ENCODE measurements at places on chromosomes 3 and 15.
A peak's percentile ranks its signal among the peaks of the same experiment; 100 is the strongest.

DNA sequence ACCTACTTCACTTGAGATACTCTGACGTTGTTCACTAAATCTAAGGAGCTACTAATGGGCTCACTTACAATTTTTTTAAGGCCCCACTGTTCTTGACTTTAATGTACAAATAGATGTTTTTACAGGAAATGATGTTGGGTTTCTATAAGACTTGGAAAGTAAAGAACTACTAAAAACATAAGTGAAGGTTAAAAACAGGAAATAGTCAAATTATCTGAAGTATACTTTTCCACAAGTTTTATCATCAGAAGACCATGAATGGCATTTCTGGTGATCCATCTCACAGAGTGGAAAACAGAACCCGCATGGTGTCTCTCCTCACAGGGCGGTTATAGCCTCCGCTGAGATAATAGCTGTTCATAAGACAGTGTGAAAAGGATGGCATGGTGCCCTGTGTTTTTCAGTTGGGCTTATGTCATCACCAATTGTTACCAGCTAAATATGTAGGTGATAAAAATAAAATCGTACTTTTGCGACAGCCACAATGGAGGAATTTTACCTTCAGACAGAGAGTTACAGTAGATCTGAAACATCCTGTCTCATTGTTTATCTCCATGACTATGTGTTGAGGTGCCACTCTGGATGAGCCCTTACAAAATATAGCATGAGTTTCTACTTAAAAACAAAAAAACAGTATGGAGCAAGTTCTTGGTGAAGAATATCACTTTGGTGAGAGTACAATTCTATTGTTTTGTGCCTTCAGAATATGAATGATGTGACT, 462.4 kb downstream of the RAP2B start:
- DNase-seq: peak; percentile 71

- no peak for DNase-seq
Measured at GRCh38 chr3:167920747-167921146, 175.0 kb downstream of the GOLIM4 start.

GRCh38 chr15:78715930-78716329, 74.9 kb upstream of the CHRNB4 start:
- DNase-seq: no peak

DNA sequence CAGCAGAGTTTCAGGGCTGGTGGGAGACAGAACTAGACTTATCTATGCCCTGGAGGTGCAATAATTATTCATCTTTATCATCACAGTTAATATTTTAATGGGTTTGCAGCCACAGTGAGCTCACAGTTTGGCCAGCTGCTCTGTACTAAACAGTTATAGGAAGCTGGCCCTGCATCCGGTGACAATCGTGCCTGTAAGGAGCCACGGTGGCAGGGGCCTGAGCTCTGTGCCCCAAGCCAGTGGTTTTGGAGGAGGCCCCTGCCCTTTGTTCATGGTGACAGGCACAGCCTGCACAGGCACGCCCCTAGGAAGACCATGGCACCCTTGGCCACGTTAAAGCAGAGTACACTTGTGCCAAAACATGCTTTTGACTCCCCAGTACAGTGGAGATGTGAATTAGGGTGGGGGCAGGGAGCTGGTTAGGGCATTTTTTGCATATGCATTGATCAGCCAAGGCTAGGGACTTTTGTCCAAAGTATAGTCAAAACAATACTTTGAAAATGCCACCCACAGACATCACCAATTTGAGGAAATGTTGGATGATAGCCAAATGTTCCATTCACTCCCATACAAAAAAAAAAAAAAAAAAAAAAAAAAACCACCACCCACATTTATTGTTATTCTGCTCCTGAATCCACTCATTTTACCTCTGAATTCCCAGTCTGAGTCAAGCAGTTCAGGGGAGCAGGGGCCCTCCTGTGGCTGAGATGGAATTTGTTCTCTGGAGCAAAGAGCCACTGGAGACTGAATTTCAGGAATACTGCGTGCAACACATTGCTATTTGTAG, 3.4 kb upstream of the RFTN1 start:
- DNase-seq: peak; percentile 79

DNA sequence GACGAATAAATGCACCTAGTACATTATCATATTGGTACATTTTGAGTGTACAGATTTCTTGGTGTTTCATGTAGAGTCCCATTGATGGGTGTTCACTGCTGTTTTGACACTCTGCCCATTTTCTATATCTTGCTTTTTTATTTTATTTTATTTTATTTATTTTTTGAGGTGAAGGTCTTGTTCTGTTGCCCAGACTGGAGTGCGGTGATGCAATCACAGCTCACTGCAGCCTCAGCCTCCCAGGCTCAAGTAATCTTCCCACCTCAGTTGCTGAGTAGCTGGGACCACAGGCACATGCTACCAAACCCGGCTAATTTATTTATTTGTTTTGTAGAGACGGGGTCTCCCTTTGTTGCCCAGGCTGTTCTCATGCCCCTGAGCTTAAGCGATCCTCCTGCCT, 44.2 kb downstream of the DNAJC13 start:
- no peak for DNase-seq

DNA sequence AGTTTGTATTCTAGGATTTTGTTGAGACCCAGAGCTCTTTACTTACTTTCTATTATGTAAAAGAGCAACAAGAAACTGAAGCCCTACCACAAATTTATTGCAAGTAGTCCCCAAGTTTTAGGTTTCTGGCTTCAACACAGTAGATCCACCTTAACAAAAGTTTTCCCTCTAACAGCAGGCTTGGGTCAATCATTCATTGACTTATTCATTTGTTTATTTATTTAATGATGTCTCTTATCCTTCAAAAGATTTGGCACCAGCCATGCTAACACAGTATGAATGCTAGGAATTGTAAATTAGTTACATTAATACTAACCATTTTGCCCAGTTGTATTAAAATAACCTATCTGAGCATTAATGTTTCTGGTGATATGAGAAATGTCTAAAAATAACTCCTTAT, 88.6 kb downstream of the IQCH start:
- no peak for DNase-seq

- DNase-seq: no peak
Measured at GRCh38 chr3:148681080-148681479, 16.6 kb upstream of the AGTR1 start.

DNA sequence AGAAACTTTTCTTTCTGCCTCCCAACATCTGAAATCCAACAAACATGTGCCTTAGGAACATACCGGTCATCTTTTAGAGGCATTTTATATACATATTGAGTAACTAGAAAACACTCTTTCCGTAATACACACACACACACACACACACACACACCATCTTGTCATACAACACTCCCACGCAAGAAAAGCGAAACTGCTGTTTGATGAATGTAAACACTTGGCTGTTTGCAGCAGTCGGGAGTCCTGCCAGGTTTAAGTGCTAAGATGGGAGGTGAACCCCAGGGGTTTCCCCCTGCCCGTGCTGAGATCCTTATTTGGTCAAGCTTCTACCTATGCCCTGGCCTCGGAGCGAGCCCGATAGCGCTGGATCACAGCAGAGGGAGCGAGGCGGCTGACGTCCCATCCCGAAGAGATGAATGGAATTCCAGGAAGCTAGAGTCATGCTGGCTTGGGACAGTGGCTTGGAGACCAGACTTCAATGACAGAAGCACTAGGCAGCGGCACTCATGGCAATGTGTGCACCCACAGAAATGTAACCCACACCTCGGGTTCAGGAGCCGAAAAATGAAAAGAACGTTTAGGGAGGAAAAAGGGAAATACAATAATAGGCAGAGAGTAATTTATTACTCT, 1.3 kb upstream of the THBS1 start:
- no peak for DNase-seq

- no peak for DNase-seq
Measured at GRCh38 chr3:156160647-156161046, 40.3 kb downstream of the KCNAB1 start.

- DNase-seq: peak; percentile 82
Measured at GRCh38 chr3:184289426-184289938, 9.6 kb upstream of the PSMD2 start.

GRCh38 chr3:186571644-186572013, 1.1 kb downstream of the DNAJB11 start:
- peak; percentile 38 for DNase-seq

GRCh38 chr3:118480101-118480860, 554.4 kb downstream of the IGSF11 start:
- no peak for DNase-seq

DNA sequence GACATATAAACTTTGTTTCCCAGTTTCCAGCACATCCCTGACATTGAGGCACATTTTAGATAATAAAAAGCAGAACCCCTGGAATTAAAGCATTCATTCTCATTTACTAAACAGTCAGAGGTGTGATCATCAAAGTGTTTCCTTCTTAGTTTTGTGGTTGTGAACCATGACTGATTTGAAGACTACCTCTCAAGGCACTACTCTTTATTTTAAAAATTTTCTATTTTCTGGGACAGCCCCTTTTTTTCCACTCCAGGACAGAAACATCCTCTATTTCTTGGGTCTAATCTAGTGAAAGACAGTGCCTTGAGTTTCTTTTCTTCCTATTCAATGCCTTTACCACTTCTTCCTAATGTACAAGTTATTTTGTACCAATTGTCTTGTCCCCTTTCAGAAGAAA, 5.2 kb downstream of the SST start:
- no peak for DNase-seq

GRCh38 chr15:29139540-29140459, 129.8 kb downstream of the NSMCE3 start:
- DNase-seq: peak; percentile 71

DNA sequence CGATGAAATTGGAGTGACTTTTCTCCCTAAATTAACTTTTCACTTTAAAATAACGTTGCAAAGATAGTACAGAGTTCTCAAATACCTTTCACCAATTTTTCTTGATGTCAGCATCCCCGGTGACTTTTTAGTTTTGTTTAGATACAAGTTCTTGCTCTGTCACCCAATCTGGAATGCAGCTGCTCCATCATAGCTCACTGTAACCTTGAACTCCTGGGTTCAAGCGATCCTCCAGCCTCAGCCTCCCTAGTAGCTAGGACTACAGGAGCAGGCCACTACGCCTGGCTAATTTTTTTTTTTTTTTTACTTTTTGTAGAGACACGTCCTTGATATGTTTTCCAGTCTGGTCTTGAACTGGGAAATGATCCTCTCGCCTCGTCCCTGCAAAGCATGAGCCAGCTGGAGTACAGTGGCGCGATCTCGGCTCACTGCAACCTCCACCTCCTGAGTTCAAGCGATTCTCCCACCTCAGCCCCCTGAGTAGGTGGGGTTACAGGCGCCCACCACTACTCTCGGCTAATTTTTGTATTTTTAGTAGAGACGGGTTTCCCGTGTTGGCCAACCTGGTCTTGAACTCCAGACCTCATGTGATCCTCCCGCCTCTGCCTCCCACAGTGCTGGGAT, 747 bp downstream of the NSUN3 start:
- peak; percentile 29 for DNase-seq

- no peak for DNase-seq
Measured at GRCh38 chr15:27486051-27486450, 515.1 kb downstream of the GABRG3 start.

DNA sequence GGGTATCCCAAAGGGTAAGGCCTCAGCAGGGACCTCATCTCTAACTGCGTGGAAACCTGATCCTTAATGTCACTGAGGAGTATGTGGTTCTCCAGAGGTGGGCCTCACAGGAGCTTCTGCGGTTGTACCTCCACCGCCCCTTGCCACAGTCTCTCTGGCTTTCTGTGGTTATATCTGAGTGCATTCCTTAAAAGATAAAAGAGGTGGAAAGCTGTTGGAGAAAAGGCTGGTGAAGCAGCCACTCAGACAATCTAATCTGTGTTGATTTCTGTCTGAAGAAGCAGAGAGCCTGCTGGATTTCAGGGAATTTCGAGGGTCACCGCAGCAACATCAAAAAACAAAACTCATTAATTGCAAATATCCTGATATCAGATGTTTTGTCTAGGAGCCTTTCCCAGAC, 51.4 kb downstream of the SEMA6D start:
- no peak for DNase-seq

DNA sequence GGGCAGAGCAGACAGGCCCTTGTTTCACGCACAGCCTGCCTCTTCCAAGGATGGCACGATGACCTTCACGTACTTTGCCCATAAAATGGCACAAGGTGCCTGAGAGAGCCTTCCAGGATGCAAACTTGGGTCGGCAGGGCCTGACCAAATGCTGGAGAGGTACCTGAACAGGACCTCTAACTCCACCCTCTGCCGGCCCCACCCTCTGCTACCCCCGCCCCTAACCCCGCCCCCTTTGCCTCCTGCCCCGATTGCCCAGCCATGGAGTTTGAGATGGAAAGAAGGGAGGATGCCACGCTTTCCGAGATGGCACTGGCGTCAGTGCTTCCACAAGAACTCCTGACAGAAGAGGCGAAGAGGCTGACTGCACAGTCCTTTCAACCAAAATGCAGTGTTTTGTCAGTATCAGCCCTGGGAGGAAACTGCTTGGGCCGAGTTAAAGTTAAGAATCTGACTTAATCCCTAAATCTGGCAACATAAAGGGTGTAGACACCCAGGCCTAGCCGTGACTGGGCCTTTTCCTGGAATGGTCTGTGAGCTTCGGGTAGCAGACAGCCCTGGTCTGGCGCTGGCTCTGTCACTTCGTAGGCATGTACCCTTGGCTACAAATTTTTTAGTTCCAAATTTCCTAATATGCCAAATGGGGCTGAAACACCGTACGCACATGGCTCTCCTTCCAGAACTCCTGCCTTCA, 230.3 kb upstream of the RGMA start:
- DNase-seq: no peak

GRCh38 chr3:79018671-79019136, 749.1 kb downstream of the ROBO1 start:
- peak; percentile 64 for DNase-seq

GRCh38 chr3:8854656-8855055, 85.2 kb upstream of the OXTR start:
- no peak for DNase-seq

DNA sequence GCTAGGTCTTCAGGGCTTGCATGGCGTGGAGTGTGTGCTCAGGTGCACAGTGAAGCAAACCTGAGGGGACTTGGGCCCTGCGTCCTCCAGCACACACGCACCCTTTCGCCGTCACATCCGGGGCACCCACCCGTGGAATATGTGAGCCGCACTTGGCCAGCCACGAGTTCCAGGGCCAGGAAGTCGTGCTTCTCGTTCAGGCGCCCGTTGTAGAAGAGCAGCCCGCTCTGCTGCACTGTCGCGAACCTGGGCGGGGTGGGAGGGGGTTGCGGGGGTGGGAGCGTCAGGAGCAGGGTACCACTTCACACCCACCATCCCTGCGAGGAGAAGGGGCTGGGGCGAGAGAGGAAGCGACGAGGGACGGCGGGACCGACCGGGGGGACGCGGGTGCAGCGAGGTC, 7.1 kb downstream of the CELSR3 start:
- peak; percentile 48 for DNase-seq

Measured in hematopoietic multipotent progenitor cell treated with erythropoietin and hydrocortisone succinate and interleukin-3 and kit ligand, for 4 days (in vitro differentiated cells).